Endothelial cell (in vitro differentiated cells): ENCODE measurements at places on chromosomes 4 and X.
A peak's percentile ranks its signal among the peaks of the same experiment; 100 is the strongest.

GRCh38 chr4:98377559-98377958, 116.4 kb downstream of the RAP1GDS1 start:
- DNase-seq = no peak

DNA sequence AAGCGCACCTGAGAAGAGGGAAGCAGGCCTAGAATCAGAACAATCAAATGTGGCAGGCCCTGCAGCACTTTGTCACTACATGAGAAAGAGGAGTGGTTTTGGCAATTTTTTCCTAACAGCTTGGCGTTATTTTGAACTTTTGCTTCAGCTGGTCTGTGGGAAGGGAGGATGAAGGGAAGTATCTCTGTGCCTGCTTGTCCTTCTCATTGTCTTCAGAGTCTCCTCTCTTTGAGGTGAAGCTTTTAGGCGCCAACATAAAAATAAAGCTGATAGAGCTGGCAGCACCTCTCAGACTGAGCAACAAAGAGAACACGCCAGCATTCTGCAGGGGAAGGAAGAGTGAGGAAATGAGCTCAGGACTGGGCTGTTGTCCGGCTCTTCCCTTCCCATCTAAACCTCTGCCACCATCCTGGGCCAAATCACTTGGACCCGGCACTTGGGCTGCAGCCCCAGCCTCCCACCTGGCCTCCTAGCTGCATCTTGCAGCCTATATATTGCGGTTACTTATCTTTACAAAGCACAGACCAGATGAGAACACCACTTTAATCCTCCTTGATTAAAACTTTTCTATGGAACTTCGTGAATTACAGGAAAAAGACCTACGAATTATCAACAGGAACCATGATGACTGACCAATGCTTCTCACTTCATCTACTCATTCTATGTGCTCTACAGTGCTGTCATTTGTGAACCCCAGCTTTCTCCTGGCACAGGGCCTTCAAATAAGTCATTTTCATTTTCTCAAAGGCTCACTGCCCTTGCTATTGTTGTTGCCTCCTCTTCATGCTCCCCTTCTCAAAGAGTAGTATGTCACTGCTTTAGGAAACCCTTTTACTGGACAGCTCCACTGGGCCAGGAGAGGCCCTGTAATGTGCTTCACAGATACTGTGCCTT, 476.4 kb upstream of the HS3ST1 start:
- no peak for DNase-seq

DNA sequence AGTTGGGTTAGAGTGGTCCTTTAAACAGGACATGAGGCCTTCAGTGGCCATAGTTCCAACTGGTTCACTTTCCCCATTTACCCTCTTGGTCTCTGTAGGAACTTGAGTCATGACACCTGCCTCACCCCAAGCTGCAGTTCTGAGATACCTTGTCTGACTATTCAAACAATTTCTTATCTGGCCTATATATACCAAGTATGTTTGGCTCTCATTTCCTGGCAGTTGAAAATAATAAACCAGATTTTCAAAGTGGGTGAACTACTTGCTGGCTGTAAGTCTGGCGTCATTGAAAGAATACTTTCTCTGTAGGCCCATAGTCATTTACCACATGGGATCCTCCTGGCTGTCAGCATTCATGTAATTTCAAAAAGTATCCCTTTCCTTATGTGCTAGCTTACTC, 228.8 kb downstream of the SHROOM3 start:
- no peak for DNase-seq

DNA sequence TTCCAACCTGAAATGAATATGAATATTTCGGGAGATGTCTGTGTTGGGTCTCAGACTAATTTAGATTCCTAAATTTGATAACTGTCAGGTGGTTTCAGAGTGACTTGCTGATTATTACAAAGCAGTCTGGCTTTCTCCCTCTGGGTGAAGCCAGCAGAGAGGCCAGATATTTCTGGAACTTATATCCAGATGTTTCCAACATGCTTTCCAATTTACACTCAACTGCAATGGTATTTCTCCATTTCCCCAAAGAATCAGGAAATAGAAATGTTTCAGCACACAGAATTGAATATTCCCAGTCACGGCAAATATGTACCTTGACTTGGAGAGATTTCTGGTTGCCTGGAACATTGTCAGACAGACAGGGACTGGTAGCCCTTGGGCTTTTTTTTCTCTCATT, 48.5 kb upstream of the EGFL6 start:
- no peak for DNase-seq

GRCh38 chr4:24856586-24856985, 56.3 kb downstream of the CCDC149 start:
- DNase-seq = no peak

DNA sequence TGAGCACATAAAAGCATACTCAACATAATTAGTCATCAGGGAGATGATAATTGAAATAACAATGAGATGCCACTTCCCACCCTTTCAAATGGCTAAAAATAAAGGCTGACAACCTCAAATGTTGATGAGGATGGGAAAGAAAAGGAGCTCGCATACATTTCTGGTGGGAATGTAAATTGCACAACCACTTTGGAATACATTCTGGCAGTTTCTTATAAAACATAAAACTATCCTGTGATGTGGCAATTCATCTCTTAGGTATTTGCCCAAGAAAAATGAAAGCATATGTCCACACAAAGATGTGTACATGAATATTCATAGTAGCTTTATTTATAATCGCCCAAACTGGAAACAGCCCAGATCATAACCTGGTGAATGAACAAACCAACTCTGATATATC, 687 bp upstream of the ZNF275 start:
- DNase-seq = no peak

- no peak for DNase-seq
These were observed 45.8 kb downstream of the DCLK2 start for GRCh38 chr4:150123796-150124677.

DNA sequence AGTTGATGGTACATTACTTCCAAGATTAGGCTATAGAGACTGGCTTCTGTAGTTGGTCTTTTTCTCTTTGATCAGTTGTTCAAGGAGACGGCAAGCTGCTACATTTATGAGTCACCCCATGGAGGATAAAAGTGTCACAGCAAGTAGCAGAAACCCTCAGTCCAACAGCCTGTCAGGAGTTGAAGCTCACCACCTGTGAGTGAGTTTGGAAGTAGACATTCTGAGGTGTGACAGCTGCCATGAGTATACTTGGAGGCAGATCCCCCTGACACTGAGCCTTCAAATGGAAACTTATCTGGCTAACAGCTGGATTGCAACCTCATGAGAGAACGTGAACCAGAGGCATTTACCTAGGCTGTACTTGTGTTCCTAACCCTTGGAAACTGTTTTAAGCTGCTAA, 68.0 kb downstream of the CCNG2 start:
- DNase-seq = no peak

- DNase-seq = no peak
These were observed 586.1 kb downstream of the CENPC start for GRCh38 chr4:66959207-66959606.

DNA sequence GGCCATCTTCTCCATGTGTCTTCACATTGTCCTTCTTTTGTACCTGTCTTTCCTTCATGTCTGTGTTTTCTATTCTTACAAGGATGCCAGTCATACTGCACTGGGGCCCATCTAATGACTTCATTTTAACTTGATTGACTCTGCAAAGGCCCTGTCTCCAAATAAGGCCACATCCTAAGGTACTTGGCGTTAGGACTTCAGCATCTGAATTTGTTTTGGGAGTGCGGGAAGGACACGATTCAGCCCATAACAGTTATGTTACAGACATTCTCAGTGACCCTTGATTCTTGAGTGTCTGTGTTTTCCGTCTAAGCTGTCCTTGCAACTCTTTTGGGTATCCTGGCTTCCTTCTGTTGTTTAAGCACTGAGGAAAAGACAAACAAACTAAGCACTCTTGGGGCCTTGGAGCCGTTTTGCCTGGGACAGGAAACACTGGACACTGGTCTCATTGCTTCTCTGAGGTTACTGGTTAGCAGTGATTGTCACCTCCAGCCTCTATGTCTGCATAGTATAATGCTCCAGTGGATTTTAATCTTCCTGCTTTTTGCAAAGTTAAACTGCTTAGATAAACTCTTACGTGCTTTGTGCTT, 80.7 kb downstream of the SNX25 start:
- DNase-seq = peak; percentile 7

DNA sequence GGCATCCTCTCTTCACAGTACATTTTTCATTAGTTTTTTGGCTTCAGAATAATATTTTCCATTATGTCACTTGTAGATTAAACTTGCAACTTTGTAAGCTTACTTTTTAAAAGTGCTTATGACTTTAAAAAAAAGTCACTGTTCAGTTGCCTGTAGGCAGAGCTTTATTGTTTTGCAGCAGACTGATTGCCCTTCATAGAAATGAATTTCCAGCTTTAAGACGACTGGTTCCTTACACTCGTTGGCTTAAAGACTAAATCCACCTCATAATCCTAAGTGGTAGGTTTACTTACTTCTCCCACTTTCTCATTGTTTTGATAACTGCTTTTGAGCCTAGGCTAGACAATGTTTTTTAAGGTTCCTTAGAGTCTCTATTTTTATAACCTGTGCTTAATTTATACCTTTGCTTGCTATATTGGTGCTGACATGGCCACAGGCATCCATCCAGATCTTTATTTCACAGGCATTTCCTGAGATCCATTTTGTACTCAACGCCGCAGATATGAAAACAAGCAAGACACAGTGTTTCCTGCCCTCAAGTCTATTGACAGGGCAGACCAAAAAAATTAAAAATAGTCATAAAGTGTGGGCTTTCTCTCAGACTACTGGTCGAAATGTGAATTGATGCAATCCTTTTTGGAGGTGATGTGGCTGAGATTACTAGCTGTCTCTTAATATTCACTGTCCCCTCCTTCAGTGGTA, 12.6 kb upstream of the IL13RA2 start:
- no peak for DNase-seq

DNA sequence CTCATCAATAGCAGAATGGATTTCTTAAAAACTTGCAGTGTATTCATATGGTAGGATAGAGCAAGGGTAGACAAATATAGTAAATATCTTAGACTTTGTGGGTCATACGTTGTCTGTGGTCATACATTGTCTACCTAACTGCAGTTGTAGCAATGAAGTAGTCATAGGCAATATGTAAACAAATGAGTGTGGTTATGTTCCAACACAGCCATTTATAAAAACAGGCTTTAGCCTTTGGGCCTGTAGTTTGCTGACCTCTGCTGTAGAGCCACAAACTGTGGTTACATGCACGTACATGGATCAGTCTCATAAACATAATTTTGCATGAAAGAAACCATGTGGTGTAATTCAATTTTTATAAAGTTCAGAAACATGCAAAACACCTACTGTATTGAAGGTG, 98.9 kb downstream of the LARP1B start:
- no peak for DNase-seq

DNA sequence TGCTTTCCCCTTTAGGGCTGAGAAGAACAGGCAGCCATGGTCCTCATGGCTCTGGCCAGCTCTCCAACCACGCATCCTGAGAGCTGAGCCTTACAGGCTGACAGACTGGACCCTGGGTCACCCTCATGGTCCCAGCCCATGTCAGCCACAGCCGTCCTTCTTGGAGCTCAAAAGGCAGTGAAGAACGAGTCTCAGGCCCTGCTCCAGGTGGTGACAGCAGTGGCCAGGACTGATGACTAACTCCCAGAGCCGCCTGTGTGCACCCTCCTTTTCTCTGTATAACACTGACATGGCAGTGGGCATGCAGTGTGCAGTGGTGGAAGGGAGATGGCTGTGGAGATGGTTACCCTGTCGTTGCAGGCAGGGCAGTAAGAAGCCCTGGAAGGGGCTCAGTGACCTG, 10.3 kb upstream of the DUSP9 start:
- no peak for DNase-seq
